ENCODE measurements at places on chromosomes 11 and 22.

DNA sequence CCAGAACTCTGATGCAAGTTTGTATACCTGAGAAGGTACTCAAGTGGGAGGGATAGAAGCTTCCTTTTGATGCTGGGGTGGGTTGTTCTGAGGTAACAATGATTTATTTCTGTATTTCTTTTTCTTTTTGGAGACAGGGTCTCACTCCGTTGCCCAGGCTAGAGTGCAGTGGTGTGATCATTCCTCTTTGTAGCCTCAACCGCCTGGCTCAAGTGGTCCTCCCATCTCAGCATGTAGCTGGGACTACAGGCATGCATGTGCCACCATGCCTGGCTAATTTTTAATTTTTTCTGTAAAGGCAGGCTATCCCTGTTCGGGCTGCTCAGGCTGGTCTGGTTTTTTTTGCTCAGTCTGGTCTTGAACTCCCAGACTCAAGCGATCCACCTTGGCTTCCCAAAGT is 7.9 kb downstream of the KDM2A start:
- no peak for DNase-seq

DNA sequence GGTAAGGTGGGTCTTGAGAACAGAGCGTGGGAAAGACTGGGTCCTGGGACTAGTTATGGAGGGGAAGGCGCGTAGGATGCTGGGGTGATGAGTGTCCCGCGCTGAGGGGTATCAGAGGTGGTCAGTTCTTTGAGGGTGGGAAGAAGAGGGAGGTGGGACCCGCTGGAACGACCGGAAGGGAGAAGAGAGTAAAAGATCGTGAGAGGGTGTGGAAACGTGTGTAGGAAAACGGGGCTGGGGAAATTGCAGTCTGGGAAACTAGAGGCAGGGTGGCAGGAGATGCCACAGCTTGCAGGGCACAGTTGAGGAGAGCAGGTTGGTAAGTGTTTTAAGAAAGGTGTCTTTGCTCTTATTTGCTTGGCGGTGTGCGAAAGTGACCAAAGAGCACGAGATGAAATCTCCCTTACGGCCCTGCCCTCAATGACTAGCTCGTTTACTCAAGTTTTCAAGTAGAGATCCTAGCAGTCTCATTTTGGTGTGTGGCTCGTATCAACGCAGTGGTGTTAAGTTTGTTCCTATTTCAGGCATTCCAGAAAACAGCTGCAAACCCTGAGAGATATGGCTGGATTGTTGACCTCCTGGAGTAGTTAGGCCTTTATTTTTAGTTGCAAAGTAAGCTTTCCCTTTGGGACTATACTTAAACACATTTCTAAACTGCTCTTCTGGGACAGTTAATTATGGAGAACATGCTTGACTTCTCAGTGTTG is 615 bp downstream of the STT3A start:
- DNase-seq = no peak

- DNase-seq = no peak
Measured at GRCh38 chr11:128399251-128400121, 187.9 kb downstream of the ETS1 start.

- no peak for DNase-seq
Measured at GRCh38 chr22:40727964-40728615, 48.8 kb downstream of the MCHR1 start.

GRCh38 chr11:125990244-125990643 is 44.4 kb downstream of the VSIG10L2 start:
- no peak for DNase-seq

DNA sequence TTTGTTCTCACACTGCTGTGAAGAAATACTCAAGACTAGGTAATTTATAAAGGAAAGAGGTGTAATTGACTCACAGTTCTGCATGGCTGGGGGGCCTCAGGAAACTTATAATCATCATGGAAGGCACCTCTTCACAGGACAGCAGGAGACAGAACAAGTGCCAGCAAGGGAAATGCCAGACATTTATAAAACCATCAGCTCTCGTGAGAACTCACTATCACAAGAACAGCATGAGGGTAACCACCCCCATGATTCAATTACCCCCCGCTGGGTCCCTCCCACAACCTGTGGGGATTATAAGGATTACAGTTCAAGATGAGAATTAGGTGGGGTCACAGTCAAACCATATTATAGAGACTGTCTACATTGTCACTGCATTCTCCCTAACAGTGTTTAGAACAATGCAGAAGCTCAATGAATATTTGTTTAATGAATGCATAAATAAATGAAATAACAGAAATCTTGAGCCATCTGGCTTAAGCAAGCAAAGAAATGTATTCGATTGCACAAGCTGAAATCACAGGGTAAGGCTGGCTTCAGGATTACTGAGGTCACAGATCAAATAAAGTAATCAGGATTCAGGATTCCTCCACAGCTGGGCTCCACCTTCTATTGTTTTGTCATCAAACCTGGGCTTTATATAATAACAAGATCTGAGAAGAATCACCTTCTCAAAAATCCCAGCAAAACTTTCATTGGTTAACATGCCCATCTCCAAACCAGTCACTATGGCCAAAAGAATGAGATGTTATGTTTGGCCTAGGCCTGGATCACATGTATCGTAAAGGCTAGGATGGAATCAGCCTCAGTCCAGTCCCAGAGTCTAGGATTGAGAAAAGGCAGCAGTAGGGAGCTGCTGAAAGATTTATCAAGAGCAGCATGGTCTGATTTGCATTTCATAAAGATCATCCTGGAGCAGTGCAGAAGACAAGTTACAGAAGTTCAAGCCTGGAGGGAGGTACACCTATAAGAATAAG is 137.8 kb upstream of the UBASH3B start:
- DNase-seq = no peak

DNA sequence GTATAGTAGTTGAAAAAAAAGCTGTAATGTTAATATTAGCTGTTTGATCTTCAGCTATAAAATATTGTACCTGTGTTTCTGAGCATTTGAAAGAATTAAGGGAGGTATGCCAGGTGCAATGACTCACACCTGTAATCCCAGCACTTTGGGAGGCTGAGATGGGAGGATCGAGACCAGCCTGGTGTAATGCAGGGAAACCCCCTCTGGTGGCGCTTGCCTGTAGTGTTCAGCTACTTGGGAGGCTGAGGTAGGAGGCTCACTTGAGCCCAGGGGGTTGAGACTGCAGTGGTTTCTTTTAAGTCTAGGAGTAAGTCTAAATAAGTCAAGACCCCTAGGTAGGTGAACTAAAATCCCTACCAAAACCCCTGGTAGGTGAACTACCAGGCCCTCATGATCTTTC is 37.1 kb downstream of the TAF1D start:
- DNase-seq = no peak

- no peak for DNase-seq
Measured at GRCh38 chr11:73361953-73362776, 14.0 kb upstream of the RELT start.

DNA sequence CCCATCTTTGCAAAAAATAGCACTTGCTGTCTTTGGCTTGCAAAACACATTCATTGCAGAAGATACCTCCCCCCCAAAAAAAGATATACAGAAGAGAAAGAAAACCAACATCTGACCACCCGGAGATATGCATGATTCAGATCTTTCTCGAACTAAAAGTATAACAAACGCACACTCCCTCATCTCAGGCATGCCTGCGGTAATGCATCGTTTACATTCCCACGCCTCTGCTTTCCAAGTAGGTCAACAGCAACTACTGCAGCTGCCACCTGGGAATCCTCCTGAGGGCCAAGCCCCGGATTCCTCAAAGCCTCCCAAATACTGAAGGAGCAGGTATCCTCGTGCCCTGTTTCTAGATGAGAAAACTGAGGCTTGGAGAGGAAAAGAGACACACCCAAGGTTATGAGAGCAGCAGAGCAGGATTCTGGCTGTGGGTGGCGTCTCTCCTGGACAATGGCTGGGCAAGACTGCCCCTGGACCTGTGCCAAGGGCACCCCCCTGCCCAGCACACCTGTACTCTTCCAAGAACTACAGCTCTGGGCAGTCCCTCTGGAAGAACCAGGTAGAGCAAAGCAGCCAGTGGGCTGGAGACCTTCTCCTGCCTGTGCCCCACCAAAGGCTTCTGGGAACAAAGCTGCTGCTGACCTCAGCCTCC is 38.1 kb downstream of the NUP50 start:
- no peak for DNase-seq

DNA sequence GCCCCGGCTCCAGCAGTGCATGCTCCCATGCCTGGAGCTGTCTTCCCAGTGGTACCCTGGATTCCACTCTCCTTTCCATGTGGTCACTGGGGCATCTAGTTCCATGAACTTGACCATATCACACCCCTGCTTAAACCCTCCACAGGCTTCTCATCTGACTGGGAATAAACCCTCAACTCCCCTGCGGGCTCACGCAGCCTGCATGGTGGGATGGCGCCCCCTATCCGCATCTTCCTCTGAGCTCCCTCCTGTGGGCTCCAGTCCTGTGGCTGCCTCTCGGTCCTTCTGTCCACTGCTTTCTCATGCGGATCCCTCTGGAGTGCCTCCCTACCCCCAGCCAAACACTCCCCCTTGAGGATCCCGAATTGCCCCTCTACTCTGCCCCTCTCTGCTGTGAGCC is 41.4 kb upstream of the TTLL12 start:
- no peak for DNase-seq

DNA sequence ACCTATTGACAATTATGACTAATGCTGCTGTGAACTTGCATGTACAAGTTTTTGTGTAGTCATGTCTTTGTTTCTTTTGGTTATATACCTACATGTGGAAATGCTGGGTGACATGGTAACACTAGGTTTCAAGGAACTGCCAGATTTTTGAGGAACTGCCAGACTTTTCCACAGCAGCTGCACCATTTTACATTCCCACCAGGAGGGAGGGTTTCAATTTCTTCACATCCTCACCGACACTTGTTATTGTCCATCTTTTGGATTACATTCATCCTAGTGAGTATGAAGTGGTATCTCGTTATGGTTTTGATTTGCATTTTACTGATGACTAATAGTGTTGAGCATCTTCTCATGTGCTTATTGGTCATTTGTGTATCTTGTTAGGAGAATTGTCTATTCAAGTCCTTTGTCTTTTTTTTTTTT is 13.3 kb downstream of the CLDN5 start:
- DNase-seq = no peak

DNA sequence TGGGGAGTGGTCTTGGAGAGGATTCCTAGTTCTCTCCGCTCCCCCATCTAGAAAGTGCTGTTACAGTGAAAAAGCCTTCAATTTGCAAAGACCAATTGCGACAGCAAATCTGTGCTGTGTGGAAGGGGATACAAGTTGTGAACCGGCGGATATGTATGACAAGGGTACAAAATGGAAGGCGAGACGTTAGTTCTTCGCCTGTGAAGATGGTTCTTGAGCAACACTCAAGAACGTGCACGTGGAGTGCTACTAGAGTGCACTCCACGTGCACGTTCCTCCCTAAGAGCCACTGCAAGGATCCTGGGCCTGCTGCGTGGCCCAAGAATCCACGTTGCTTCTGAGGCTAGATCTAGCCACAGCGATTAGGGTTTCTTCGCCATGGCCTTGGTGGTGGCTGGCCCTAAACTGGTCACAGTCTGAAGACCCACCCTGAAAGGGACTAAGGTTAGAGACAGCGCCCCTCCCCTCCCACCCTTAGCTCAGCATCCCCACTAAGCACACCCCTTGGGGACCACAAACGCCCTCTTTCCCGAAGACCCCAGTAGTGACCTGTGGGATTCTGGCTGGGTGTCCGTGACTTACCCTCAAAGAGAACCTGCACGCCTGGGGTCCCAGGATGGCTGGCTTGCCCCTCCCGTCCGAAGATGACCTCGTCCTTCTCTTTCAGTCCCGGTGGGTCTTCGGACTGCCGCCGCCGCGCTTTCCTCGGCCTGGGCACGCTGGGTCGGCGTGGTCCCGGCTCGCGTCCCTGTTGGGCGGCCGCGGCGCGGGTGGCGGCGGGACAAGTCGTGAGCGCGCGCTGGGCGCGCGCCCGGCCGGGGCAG is 519 bp upstream of the PDE3B start:
- peak; percentile 79 for DNase-seq

- no peak for DNase-seq
Measured at GRCh38 chr11:82533628-82534327, 199.9 kb downstream of the FAM181B start.

DNA sequence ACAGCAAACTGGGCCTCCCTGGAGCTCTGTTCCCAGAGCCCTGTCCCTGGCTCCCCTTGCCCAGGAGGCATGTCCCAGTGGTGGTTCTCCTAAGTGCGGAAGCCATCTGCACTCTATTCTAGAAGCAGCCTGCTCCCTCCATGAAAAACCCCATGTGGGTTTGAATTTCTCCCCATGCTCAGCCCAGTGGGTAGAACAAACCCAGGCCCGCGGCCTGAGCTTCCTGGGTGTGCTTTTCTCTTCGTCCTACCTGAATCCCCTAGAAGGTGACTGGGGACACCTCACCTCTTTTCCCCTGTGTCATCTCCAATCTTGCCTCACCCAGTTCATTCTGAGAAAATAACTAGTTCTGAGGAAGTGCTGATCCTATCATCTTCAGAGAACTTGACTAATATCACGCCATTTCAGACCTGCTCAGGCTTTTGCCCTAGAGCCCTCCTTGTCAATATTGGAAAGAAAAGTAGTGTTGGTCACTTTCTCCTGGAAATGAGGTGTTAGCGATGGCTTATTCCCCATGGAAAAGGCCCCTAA is 15.9 kb downstream of the IL10RA start:
- DNase-seq = peak; percentile 26

- no peak for DNase-seq
Measured at GRCh38 chr11:29251738-29252137, 765.1 kb downstream of the KCNA4 start.

GRCh38 chr11:6844356-6844755 is 1.1 kb upstream of the OR10A5 start:
- no peak for DNase-seq

DNA sequence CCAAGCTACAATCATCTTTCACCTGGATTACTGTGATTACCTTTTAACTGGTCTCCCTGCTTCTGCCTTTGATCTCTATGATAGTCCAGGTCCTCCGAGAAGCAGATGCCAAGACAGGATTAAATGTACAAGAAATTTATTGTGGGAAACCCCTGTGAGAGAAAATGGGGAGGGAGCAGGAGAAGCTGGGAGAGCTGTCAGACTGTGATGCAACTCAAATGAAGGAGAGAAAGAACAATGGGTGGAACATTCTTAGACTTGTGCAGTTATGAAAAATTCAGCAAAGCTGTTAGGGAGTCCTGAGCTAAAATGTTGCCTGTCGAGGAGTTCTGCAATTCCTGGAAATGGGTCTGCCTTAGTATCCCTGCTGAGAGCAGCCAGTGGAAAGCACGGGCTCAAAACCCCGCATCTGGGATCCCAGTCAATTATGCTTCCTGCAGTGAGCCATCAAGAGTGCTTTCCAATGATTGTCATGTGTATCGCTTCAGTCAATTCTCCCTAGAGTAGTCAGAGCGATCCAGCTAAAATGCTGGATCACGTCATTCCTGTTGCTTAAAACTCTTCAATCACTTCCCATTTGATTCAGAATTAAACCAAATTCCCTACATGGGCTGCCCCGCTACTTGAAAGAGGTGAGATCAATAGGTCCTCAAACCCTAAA is 16.5 kb upstream of the CSTF3 start:
- DNase-seq = no peak

Data from suprapubic skin (tissue), 4 donors.